Left cardiac atrium (tissue), 4 donors: ENCODE measurements at places on chromosomes 2 and 18. TPM values are rescaled to one million over a fixed set of nuclear protein-coding genes. Genes with fewer than 3 reads are reported as not detected.

DNA sequence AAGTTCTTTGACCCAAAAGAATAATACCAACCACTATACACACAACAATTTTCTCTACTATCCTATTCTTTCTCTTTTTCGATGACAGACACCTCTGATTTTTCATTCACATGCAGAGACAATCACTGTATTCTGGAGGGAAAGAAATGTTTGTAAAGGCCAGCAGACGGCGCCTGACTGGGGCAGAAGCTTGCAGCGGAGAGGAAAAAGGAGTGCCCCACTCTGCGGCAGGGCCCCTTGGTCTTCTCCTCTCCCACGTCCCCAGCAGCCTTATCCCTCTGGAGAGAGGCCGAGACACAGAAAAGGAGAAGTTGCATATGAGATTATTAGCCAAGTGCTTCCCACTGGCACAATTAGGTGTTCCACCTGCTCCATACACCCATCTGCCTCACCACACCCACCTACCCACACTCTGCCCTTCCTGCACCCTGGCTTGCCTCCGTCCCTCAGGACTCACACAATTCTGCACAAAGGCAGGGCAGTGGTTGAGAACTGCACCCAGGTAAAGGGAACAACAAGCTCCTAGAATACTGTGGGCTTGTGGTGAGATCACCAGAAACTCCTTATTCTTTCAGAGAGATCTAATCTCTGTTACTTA lies 687.3 kb downstream of the NRXN1 start:
- DNase-seq: no peak

DNA sequence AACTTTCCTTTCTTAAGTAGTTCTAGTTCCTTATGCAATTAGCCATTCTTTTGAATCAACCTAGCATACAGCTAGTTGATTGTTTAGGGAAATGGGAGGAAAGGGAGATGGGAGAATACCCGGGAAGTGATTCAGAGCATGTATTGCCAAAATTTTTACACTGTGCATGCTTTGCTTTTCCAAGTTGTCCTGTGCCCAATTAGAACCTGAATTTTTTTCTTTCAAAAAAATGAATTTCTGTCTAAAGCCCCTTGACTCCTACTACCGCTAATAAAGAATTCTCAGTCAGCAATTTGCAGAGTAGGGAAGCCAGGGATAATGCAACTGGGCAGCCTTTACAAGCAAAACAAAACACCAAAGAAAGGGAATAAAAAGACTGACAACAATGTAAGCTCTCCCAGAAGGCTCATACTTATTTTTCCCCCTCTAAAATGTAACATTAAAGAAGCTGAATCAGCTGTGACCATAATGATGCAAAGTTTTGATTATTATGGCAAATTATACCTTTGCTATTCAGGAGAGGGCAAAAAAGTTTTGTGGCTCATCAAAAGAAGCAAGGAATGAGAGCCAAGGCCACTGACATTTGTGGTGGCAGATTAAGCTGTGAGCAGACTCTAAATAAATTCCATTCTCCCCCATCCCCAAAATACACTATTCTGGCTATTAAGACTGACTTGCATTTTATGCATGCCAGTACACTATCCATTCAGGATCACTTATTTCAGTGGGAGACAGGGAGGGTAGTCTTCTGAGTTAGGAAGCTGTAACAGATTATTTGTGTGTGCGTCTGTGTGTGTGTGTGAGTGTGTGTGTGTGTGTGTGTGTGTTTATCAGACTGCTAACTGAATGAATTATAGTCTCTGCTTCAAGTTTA lies 174.3 kb downstream of the ERBB4 start:
- no peak for DNase-seq

PTPRN gene
- total RNA-seq: not detected

- no peak for DNase-seq
Measured at GRCh38 chr2:74103763-74104162, 43.9 kb downstream of the BOLA3 start.

GREB1L gene
- 12.0 TPM for total RNA-seq

- DNase-seq: no peak
Measured at GRCh38 chr2:2048461-2048860, 282.6 kb downstream of the MYT1L start.

DNA sequence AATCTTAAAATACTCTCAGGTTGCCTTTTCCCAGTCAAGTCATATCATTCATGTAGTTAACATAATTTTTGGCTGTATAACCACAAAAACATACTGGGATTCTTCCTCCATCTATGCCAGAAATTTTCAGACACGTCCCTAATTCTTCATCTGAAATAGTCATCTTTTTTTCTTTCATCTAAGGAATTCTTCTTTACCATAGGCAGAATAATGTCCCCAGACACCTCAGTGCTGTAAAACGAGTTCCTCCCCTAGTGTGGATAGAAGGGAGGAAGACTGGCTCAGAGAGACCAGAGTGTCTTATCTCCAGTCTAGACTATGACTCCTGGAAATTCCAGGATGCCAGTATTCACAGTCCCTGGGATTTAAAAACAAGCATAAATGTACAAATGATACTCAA lies 127.8 kb downstream of the MREG start:
- no peak for DNase-seq

GRCh38 chr2:100683231-100683630 lies 120.4 kb downstream of the PDCL3 start:
- DNase-seq: no peak

DNA sequence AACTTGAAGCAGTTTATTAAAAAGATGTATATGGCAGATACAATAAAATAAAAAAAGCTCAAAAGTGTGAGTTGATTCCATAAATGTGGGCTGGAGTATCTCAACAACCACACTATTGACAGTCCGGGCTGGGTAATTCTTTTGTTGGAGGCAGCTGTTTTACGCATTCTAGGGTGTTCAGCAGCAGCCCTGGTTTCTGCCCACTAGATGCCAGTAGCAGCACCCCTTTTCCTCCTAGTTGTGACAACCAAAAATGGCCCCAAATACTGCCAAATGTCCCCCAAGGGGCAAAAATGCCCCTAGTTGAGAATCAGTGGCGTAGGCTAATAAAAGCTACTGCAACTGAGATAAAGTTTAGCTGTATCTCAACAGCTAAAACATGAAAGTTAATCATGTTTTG lies 44.8 kb downstream of the CHMP3 start:
- no peak for DNase-seq

UGT1A8 gene
- total RNA-seq: not detected

DNA sequence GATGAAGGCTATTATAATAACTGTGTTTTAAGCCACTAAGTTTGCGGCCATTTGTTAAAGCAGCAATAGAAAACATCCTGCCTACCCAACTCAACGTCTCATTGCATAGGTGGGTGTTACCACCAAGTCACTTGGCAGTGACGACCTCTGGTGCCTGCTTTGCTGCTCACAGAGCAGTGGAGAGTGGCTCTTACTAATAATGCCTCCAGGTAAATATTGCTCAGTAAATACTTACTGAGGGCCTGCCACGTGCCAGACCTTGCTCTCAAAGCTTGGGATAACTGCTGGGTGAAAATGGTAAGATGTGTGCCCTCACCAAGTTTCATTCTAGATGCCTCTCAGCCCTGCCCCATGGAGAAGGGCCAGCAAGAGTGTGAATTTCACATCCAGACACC lies 27.7 kb downstream of the ITGA6 start:
- no peak for DNase-seq

DNA sequence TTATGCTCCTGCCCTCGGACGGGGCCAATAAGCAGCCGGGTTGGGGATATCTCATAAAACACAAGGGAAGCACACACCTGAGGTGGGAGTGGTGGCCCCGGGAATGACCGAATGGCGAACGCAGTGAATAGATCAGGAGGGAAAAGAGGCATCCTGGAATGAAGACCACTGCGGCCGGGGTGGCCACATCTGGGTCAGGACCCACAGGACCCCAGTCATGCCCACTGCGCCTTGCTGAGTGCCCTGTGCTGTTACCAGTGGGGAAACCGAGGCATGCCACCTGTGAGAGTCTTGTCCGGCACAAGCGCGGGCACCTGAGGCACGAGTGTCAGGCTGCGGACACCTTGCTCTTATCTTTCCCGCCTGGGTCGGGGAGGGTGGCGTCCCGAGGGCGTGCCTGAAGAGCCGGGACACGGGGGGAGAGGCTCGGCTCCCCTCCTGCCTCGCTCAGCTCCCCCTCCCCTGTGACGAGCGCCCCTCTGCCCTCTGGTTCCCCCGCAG lies 1.6 kb downstream of the PDCD1 start:
- DNase-seq: peak; percentile 18

DNA sequence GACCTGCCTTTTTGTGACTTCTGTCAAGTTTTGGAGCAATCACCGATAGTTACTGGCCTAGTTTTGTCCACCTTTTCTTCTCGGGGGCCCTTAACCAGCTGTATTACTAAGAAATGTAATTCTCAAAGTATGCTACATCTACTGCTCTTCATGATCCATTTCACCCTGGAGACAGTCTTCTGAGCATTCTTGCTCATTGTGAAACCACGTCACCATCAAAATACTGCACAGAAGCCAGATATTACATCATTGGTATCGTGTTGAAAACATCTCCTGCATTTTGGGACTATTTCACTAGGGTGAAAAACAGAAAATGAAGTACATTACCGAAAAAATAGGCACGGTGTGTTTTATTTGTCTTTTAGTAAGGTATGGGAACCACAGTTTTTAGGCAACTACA lies 11.7 kb downstream of the LYPD6B start:
- no peak for DNase-seq

- DNase-seq: peak; percentile 74
Measured at GRCh38 chr2:160407393-160408172, 86.0 kb downstream of the RBMS1 start.

DNA sequence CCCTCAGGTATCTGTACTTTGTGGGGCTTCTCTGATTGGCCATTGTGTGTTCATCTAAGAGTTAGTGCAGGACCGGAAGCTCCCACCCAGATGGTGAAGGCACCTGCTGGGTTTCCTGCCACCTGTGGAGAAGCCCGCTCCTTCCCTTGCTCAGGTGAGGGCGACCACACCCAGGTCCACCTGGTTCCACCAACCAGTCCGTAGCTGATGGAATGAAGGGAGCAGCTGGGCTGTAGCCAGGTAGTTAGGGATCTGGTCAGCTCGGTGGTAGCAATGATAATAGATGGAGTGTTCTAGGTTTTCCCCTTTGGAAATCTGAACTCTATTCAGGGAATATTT lies 16.0 kb downstream of the SH3BP4 start:
- no peak for DNase-seq

DNA sequence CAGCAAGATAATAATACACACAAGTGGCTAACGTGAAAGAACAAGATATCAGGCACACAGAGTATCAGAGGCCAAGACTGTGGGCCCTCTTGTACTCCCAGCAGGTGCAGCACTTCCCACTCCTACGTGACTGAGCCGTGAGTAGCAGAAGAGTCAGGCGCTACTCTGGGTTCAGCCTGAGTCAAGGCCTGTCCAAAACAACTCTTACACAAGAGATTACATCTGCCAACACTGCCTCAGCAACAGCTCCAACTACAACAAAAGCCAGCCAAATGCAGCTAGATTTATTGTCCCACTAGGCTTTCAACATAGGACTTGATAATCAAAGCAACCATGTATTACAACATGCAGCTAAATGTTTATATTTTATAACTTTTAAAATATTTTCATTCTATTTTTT lies 56.2 kb downstream of the ITSN2 start:
- peak; percentile 76 for DNase-seq

MARS2 gene
- total RNA-seq: 6.0 TPM

DNA sequence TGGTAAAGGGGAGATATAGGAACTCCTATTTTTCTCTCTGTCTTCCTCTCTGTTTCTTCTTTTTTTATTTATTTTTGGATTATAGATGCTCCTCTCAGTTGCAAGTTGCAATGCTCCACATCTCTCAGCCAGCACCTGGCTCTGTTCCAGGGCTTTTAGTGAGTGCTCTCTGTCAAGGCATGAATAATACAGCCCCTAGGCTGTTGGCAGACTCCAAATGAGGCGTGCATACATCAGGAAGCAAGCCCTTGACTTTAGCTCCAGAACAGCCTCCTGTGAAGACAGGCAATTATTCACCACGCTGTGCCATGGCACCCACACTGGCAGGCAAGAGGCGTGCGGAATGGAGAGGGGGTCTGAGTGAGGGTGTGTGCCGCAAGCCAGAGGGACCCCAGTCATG lies 228.1 kb upstream of the PXDN start:
- peak; percentile 40 for DNase-seq

HOXD11 gene
- not detected for total RNA-seq

SCN3A gene
- 1.1 TPM for total RNA-seq

DNA sequence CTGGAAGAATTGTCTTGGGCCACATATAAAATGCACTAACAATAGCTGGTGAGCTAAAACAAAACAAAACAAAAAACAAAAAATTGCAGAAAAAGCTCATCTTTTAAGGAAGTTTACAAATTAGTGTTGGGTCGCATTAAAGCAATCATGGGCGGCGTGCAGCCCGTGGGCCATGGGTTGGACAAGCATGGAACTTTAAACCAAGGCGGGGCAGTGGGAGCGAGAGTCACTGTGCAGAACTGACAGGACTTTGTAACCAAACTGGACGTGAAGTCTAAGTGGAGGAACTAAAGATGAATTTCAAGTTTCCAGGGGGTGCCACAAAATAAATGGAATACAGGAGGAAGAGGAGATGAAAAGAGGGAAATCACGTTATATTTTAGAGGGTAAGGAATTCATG lies 80.7 kb downstream of the PSMG2 start:
- DNase-seq: no peak

GRCh38 chr2:241208058-241208457 lies 19.6 kb downstream of the ANO7 start:
- no peak for DNase-seq

TNS1 gene
- total RNA-seq: 508 TPM

GRCh38 chr2:235934059-235934773 lies 234.0 kb downstream of the GBX2 start:
- no peak for DNase-seq

DNA sequence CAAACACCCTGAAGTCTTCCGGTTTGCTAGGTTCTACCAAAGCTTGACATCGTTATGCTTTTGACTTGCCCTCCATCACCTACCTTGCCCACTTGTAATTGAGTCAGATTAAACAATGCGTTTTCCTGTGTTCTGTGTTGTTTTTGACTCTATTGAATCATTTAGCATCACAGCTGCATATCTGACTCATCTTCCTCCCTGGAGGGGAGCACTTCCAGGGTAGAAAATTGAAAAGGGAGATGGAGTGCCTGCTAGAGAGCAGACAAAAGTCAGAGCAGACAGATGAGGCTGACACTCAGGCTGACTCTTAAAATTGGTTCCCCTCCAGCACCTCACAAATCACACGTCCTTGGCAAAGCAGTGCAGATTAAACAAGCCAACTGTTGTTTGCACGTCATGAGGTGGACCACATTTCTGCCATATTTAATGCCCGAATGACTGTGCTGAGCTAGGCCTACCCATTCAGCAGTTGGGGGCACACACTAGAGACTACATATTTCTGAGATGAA lies 2.2 kb downstream of the MPP4 start:
- DNase-seq: no peak

LGALSL gene
- total RNA-seq: 18.0 TPM
